DMS53 (cell line): ENCODE measurements at places on chromosomes 7 and 10.

- DNase-seq, result no peak
Observed at GRCh38 chr10:6431861-6432260, 148.2 kb downstream of the PRKCQ start.

- peak; percentile 89 for DNase-seq
Observed at GRCh38 chr7:3244241-3244814, 56.7 kb upstream of the SDK1 start.

- no peak for DNase-seq
Observed at GRCh38 chr7:101562531-101563197, 66.4 kb downstream of the MYL10 start.

- peak; percentile 21 for DNase-seq
Observed at GRCh38 chr10:122376364-122376961, 2.0 kb downstream of the PLEKHA1 start.

GRCh38 chr7:73742338-73742752 lies 3.7 kb upstream of the ABHD11 start:
- DNase-seq, result peak; percentile 95

- DNase-seq, result peak; percentile 66
Observed at GRCh38 chr10:4028027-4028471, 243.0 kb upstream of the KLF6 start.

DNA sequence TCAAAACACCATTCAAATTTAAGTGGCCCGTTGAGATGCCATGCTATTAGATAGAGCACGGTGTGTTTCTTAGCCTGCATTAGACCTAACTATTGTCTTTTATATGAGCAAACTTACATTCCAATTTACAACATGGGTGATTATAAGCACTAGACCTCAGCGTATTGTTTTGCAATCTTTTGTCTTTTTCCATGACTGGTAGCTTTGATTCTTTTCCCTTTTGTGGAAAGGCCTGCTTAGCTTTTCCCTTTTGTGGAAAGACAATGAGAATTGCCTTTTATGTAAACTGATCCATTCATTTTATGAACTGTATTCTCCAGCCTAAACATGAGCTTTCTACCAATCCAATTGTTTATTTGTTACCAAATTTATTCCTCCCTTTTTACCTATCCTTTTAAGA lies 823.1 kb downstream of the CCSER2 start:
- no peak for DNase-seq

DNA sequence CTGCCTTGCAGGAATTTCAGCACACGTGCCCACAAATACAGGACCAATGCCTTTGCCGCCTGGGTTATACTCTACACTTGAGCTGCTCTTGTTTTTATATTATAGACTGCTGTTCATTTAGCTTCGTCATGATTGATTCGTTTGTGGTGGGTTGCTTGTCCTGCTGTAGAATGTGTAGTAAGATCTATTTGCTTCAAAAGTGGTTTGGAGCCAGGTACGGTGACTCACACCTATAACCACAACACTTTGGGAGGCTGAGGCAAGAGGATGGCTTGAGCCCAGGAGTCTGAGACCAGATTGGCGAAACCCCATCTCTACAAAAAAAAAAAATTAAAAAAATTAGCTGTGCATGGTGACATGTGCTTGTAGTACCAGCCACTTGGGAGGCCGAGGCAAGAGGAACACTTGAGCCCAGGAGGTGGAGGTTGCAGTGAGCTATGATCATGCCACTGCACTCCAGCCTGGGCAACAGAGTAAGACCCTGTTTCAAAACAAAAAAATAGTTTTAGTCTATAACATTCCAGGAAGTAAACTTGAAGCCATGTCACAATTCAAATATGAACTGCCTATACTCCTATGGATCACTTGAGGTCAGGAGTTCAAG lies 9.0 kb upstream of the RHBDD2 start:
- no peak for DNase-seq

GRCh38 chr7:11394438-11394837 lies 420.8 kb downstream of the PHF14 start:
- DNase-seq, result no peak

DNA sequence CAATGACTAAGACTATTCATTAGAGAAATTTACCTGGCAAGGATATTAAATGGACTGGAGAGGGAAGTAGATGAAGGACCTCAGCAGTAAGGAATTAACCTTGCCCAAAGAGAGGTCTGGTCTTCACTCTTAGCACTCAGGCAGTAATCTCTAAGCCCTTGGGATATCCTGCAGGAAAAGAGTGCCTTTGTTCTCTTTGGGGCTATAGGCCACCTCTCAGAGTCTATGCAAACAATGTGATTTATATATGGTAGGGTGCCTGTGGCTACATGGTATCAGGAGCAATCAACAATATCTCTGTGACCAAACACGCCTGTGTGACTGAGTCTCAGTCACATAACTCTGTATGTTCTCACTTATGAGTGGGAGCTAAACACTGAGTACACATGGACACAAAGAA lies 154.7 kb upstream of the CDK1 start:
- DNase-seq, result no peak

GRCh38 chr7:71131256-71132126 lies 453 bp upstream of the GALNT17 start:
- DNase-seq, result no peak

- DNase-seq, result peak; percentile 96
Observed at GRCh38 chr7:15015545-15016314, 113.2 kb upstream of the DGKB start.

DNA sequence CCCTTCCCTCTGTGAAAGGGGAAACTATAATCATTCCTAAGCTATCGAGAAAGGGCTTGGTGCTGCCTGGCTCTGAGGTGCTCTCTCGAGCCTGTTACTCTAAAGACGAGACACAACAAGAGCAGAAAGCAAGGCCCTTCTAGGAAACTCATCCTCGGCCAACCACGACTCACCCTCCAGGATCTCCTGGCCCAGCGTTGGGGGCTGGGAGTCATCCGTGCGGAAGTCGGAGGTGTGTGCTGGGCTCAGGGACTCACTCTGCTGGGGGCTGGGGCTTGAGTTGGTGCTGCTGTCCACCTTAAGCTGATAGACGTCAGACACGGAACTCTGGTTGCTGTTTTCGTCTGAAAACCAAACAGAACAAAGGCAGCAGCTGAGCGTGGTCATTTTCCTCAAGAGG lies 17.6 kb upstream of the BAZ1B start:
- DNase-seq, result no peak

GRCh38 chr7:36048902-36049240 lies 104.2 kb upstream of the EEPD1 start:
- DNase-seq, result no peak

DNA sequence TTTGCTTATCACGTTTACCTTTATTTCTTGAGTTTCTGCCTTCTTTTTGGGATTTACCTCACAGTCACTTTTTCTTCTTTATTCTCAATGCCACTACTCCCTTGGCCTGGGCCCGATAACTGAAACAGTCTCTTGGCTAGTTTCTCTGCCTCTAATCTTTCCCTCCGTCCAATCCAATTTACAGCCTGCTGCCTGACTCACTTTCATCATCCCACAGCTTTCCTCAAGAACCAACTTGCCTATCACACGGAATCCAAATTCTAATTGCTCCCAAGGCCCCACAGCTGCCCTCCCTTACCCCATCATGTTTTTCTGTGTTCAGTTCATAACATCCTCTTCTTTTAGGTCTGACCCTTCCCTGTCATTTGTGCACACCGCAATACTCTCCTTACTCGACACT lies 121.4 kb downstream of the HIPK2 start:
- no peak for DNase-seq
